ENCODE measurements at places on chromosomes 7 and 10. TPM values are rescaled to one million over a fixed set of nuclear protein-coding genes. Genes with fewer than 3 reads are reported as not detected.

CYP2C19 gene
- not detected for total RNA-seq

HHEX gene
- total RNA-seq, result 12.5 TPM

SYT15B gene
- total RNA-seq, result 0.04 TPM

SKAP2 gene
- total RNA-seq, result 16.8 TPM

NRAP gene
- not detected for total RNA-seq

ABCC2 gene
- total RNA-seq, result 13.4 TPM

DRGX gene
- total RNA-seq, result not detected

CALHM3 gene
- 0.34 TPM for total RNA-seq

MYL10 gene
- total RNA-seq, result 0.75 TPM

ODAD2 gene
- total RNA-seq, result 1.8 TPM

CHN2 gene
- 0.79 TPM for total RNA-seq

EN2 gene
- total RNA-seq, result 5.5 TPM

DNAJC1 gene
- total RNA-seq, result 43.9 TPM
